ENCODE measurements at places on chromosomes 12 and 14.

DNA sequence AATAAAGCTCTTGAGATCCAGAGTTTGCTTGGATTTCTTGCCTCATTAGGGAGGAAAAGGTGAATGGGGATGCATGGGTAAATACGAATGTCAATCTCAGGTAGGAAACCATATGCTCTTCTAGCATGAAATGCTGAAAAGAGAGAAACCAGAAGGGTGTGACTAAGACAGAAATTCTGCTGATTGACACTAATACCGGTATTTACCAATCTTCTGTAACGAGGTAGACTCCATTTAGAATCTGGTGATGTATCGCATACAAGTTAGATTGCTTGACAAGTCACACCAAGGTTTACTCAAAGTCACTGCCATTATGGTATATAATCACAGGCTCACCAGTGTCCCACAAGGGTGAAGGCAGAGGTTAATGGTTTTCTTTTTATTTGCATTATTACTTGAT is 337.9 kb downstream of the NRXN3 start:
- DNase-seq, result no peak

GRCh38 chr14:58119381-58119780 is 32.6 kb downstream of the ARMH4 start:
- DNase-seq, result no peak

- no peak for DNase-seq
These were observed 144.6 kb downstream of the TTC7B start for GRCh38 chr14:90671382-90672234.

DNA sequence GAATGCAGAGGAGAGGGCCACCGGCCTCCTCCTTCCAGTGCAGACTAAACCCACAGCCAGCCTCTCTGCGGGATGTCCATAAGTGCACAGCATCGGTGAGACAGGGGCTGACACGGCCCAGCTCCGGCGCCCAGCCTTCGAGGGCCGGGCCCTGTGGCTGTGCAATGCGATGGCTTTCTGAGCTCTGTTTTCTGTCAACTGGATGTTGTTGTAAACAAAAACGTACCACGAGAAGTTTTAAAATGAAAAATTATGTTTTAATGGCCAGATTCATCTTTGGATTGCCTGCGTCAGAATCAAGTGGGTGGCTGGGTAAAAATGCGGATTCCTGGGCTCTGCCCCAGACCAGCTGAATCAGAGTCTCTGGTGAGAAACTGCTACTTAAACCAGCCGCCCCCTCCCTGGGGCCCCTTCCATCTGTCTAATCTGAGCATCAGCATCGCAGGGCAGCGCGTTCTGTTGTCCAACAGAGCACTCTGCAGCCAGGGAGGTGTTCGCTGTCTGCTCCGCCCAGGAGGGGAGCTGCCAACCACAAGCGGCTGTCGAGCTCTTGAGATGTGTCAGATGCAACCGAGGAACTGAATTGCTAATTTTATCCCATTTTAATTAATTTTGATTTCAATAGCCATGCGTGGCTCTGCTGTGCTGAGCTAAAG is 133.4 kb downstream of the RFLNA start:
- DNase-seq, result no peak

DNA sequence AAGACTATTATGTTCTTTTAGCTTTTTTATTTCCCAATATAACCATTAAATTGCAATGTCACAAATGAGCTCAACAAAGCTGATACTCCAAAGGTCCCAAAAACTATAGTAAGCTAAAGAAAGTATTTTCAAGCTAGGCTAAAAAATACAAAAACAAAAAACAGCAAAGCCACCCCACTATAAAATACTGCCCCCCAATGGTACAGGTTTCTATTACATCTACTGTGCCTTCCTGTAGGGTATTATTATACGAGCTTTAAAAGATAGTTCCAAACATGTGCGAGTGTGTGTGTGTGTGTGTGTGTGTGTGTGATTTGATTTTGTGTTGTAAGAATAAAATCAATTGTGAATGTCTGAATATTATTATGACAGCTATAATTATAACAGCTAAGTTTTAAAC is 1.1 kb downstream of the IFNG start:
- no peak for DNase-seq

DNA sequence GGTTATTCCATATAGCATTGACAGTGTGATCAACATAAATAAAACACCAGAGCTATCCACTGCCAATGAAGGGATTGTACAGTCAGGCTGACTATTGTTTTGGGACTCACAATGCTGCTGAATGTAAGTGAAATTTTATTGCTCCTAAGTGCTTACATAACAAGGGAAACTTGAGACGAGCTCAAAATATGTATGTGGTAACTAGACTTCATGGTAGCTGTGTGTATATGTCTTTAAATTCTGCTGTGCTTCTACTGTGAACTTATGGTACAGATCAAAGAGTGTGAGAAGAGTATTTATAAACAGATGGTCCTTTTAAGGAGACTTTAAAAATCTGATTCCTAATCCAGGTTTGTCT is 6.9 kb downstream of the FLRT2 start:
- no peak for DNase-seq

GRCh38 chr12:64813723-64814122 is 10.7 kb upstream of the TBC1D30 start:
- DNase-seq, result no peak

GRCh38 chr12:123529686-123530085 is 3.8 kb downstream of the RILPL1 start:
- DNase-seq, result no peak

DNA sequence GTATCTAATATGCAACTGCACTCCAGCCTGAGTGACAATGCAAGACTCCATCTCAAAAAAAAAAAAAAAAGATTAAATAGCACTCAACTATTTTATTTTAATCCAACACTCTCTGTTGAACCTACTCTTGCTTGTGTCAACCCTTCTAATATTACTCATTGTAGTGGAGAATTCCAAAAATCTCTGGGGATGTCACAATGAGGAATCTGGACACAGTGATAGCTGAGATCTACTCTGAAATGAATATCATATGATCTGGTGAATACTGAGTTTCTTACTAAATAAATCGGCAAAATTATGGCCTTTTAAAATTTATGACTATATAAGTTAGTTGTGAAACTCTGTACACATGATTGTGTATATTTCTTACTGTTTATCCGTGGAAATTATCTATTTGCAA is 418.2 kb downstream of the BCAT1 start:
- DNase-seq, result no peak

DNA sequence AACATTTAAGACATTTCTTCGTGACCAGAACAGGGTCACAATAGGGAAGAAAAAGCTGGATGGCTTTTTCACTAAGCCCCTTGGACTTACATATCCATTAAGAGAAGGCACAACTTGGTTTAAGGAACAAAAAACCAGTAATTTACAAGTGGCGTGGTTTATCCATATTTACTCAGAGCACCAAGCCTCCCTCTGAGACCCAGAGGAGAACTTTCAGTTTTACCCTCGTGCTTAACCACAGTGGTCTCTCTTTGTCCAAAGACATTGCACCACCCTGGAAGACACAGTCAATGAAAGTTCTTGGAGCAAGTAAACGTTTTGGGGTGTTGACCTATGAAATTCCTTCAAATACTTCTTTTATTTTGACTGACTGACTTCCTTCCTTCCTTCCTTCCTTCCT is 52.5 kb downstream of the SSPN start:
- no peak for DNase-seq

GRCh38 chr14:41476526-41476925 is 130.2 kb upstream of the LRFN5 start:
- no peak for DNase-seq

Measured in CD14-positive monocyte (primary cell).